ENCODE measurements at places on chromosomes 7 and 10.

- no peak for DNase-seq
These were observed 953.3 kb downstream of the XPNPEP1 start for GRCh38 chr10:108970016-108970415.

DNA sequence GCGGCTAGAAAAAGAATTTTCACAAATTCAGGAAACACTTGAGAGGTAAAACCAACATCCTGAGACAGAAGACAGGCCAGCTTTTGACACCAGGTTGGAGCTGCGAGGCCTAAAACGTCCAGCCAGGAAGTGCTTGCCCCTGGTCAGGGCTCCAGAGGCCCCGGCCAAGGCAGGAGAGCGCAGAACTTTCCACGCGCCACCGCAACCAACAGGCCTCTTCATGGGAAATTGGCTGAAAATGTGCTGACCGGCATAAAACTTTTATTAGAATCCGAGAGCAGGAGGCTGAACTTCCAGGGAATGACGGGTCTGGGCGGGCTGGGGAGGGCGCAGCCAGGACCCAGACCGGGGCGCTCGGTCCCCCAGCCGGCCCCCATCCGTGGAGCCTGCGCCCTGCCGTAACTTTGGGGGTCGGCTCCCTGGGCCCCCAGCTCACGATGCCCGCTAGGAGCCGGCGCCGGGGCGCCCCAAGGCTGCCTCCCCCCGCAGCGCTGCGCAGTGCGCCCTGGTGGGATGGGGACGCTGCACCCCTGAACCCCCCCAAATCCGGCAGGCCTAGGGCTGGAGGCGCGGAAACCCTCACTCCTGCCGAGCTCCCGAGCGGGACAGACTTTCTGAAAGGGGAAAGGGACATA lies 414.0 kb upstream of the MKI67 start:
- DNase-seq, result no peak

- DNase-seq, result no peak
These were observed 166.0 kb upstream of the GPR26 start for GRCh38 chr10:123500110-123500509.

DNA sequence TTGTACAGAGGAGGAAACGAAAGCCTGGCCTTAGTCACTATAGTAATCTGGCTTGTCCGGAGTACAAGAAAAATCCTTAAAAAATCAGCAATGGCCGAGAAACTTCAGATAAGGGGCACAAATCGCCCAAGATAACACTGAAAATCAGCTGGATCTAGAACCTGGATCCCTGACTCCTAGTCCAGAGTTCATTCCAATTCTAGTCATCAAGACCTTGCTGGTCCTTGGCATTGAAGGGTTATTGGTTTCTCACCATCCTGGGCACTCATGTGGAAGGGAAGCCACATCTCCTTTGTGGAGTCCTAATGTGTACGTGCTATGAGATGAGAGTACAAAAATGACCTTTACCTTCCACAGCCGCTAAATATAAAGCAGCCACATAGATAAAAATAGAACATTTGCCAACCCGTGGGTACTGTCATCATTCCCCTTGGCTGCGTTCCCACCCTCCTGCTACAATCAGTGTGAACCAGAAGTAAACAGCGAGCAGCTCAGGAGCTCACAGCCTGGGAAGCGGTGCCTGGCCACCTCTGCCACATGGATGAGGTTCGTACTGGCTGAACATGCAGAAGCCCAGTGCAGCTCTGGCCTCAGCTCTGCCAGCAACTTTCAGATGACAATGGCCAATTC lies 116.0 kb upstream of the PDLIM1 start:
- DNase-seq, result no peak

Data from HCT116 (cell line).